Activated T-cell treated with anti-CD3 and anti-CD28 coated beads, Interleukin-2, amount 50 U/mL, for 72 hours (primary cell): ENCODE measurements at places on chromosomes 3 and 15.
A peak's percentile ranks its signal among the peaks of the same experiment; 100 is the strongest.

- DNase-seq, result no peak
Observed at GRCh38 chr3:192449036-192449435, 278.3 kb downstream of the FGF12 start.

DNA sequence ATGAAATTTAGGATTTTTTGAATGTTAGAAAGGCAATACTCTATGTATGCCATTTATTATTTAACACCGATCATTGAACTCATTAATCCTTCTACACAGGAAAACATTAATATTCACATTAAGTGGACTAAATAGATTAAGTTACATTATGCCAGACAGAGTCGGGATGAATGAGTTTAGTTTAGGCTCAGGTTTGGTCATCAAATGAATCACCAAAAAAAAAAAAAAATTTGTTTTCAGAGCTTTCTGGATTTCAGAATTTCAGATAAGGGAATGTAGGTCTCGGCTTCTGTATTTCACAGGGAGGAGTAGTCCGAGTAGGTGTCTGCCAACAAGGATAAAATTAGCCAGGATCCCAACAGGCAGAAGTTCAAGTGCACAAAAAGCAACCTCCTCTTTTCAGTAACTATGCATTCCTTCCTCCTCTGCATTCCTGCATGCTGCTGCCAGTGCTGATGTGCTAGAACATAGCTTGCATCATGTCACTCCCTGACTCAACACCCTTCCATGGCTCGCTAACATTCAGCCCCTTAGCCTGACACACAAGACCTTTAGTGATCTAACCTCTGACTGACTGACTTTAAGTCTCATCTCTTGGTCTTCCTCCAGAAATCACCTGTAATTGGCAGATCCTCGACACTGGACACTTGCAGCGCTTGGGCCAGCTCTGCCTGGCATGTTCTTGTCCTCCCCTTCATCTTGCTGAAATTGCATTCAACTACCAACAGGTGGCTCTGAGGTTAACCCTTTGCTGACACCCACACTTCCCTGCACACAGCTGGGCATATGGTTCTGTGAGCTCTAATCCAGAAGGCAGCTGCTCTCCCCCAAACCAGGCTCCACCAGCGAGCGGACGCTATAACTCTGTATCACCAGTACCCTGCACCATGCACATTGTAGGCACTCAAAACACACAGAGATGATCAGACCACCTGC is 145.4 kb upstream of the PROK2 start:
- DNase-seq, result peak; percentile 14

- no peak for DNase-seq
Observed at GRCh38 chr15:98937413-98938104, 70.0 kb downstream of the PGPEP1L start.

GRCh38 chr3:66567077-66567476 is 66.3 kb upstream of the LRIG1 start:
- no peak for DNase-seq

GRCh38 chr3:134427400-134428111 is 53.3 kb upstream of the AMOTL2 start:
- no peak for DNase-seq

- no peak for DNase-seq
Observed at GRCh38 chr15:64630396-64631107, 144.8 kb downstream of the RBPMS2 start.

- no peak for DNase-seq
Observed at GRCh38 chr3:124777762-124778470, 47.7 kb downstream of the UMPS start.

- no peak for DNase-seq
Observed at GRCh38 chr3:141707741-141708203, 30.3 kb upstream of the RNF7 start.

DNA sequence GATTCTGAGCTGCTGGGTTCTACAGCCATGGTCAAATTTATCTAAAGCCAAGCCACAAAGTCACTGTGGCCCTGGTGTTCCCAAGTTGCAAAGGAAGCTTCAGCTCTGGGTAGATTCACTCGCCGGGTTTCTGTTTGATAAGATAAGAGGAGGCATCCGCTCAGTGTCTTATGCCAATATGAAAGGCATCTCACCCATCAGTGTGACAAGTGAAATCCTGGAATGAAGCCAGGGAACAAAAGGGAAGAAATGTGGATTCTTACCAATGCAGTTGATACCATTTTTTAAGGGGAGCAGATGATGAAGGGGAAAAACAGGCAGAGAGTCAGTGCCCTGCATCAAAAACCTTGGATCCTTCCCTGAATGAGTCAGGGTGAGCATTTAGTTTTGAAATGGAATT is 2.8 kb upstream of the CPNE4 start:
- DNase-seq, result no peak

DNA sequence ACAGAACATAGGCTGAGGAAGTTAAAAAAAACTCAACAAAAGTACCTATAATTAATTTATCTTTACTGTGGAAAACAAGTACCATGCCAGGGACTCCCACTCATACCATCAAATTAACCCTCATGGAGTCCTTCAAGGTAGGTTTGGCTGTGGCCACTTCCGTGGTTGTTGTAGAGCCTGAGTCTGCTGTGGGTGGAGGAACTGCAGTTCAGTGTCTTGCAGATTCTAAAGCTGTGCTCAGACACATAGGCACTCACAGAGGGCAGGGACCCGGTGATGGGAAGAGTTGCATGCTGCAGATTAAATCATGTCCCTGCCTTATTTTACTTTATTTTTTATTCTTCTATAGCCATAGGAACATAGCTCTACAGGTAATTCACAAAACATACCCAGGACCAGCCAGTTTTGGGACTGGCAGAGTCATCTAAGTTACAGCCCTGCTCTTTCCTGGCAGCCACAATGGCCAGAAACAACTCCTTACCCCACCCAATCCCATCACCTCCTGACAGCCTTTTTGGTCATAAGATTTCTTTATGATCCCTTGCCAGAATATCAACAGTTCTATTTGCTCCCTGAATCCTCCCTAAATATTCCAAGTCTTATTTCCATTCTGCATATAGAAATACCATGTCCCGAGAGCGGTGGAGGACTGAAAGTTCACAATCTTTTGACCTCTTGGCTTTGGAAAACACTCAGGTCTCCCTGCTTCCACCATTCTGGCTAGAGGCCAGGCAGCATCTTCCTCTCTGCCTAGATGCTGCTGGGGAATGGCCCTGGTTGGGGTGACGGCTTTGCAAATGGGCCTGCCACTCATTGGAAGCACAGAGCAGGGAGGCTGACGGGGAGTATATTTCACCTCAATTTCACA is 193.7 kb downstream of the CHST2 start:
- DNase-seq, result no peak

DNA sequence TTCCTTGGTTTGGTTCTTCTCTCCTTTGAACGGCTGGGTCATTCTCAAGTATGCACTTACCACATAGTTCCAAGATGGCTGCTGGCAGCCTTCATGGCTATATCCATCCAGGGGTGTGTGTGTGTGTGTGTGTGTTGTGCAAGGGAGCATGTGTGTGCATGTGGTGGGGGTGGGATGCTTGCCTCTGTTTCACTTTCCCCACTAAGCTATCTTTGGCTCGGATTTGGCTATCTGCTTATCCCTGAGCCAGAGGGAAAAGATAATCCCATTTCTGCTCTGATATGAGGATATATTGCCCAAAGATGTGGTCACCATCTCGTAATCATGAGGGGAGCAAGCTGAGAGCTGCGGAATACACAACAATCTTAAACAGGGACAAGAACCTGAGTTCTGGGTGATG is 26.2 kb downstream of the ANAPC13 start:
- no peak for DNase-seq

GRCh38 chr3:66380200-66380932 is 120.5 kb downstream of the LRIG1 start:
- no peak for DNase-seq

DNA sequence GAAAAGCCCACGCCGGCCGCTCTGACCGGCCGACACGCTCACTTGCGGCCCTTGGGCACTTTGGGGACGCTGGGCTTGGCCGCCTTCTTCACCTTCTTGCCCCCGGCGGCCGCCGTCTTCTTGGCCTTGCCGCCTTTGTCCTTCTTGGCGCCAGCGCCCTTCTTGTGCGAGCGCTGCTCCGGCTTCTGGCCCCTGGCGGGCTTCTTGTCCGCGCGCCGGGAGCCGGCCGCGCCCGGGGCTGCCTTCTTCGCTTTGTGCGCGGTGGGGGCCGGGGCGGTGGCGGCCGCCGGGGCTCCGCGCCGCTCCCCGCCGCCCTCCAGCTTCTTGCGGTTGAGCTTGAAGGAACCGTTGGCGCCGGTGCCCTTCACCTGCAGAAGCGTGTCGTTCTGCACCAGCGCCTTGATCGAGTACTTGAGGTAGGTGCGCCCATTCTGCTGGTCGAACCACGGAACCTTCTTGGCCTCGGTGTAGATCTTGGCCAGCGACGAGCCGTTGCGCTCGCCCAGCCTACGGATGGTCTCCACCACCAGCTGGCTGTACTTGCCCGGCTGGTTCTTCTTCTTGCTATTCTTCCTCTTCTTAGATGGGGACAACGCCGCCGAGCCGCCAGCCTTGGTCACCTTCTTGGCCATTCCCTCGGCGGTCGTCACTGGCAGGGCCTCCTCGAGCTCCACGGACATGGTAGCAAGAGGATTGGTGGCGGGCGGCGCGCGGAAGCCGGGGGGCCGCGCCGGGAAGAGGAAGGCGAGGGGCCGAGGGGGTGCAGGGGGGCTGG is 36.7 kb downstream of the HMCES start:
- DNase-seq, result peak; percentile 48

GRCh38 chr3:172697558-172697957 is 13.3 kb downstream of the NCEH1 start:
- DNase-seq, result no peak

GRCh38 chr3:17307887-17308286 is 423.1 kb downstream of the PLCL2 start:
- no peak for DNase-seq

DNA sequence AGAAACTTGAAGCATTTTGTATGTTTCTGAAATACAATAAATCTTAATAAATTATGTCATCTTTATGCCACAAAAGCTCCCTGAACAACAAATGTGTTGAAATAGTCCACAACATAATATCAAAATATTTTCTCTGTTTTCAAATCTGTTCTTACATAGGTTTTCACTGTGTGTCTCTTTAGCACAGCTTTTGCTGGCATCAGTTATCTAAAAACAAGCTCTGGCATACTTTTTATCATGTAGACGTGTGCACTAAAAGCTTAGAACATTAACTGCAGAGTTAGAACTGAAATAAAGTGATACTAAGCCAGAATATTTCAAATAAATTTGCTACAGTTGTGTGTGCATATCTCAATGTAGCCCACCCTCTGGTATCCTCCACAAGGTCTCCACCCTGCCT is 41.8 kb upstream of the ALCAM start:
- no peak for DNase-seq

GRCh38 chr15:98898122-98898521 is 109.5 kb downstream of the PGPEP1L start:
- DNase-seq, result no peak

DNA sequence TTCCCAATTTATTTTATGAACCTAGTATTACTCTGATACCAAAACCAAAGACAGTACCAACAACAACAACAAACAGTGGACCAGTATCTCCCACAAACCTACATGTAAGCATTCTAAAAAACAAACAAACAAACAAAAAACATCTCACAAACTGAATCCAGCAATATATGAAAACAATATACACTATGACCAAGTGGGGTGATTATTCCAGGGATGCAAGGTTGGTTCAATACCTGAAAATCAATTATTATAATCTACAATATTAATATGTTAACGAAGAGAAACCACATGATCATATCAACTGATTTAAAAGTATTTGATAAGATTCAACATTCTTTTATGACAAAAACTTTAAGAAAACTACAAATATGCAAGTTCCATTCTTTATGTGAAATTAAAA is 391.3 kb downstream of the MAGI1 start:
- no peak for DNase-seq

GRCh38 chr3:154759966-154760365 is 320.2 kb upstream of the MME start:
- no peak for DNase-seq

DNA sequence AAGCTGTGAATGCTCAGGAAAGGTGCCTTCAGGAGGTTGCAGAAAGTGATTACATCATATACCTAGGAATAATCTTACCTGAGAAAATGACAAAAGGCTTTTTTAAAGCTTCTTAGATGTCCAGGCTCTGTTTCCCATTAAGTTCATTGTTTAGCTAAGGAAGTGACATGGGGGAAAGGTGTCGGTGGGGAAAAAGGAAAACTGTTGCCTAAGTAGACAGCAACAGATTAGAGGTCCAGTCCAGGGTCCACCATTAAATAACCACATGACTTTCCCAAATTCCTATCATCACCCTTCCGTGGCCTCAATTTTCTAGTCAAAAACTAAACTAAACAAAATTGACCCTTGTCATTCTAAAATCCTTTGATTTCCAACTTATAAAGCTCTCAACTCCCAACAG is 4.3 kb downstream of the WWTR1 start:
- no peak for DNase-seq

- no peak for DNase-seq
Observed at GRCh38 chr15:25673351-25673750, 189.8 kb downstream of the ATP10A start.

DNA sequence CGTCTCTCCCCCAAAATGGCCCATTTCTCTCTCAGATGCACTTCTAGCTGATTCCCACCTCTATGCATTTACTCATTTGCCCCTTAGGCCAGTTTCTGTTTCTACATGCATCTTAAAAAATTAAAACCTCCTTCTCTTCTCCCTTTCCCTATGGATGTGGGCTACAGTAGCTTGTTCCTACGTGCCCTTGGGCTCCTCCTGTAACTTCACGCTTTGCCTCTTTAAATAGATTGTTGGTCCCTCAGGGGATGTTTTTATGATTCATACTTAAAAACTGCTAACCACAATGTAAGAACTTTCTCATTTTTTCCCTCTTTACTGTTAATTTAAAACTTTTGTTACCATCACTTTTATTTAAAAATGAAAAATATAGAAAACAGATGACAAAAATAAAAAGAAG is 185.6 kb upstream of the MRPL3 start:
- DNase-seq, result no peak

- DNase-seq, result no peak
Observed at GRCh38 chr3:134847349-134847748, 52.3 kb downstream of the EPHB1 start.

DNA sequence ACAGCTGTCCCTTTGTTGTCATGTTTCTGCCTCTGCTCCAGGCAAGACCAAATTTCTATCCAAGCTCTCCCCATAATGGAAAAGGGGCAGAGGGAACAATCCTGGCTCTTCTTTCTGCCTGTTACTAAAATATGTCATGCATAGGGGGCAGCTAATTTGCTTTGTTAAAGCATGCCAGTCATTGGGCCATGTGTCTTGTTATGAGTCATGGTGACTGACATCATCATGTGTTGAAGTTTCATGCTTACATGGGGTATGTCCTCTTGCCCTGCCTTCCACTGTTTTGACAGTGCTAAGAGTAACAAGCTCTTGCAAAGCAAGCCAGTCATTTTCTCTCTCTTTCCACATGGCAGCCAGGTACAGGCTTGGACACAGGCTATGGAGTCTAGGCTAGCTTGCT is 268.9 kb downstream of the GABRB3 start:
- no peak for DNase-seq

DNA sequence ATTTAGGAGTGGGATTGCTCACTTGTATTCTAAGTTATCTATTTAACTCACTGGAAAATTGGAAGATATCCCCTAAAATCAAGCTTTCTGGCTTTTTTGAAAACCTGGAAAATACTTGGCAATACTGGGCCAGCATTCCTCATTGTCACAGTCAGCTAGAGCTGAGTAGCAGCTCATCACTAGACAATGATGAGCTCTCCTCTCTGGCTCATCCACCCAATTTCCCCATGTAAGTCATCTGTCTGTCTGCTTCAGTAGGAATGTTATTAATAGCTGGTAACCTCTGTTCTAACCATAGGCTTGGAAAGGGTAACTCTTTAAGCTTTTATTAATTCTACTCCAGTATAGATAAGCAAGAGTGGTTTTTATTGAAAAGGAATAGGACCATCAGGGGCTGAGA is 39.7 kb upstream of the PIK3R4 start:
- no peak for DNase-seq

- DNase-seq, result no peak
Observed at GRCh38 chr15:74777769-74778598, 3.9 kb upstream of the CSK start.
